ENCODE measurements at places on chromosomes 11 and 22.

- DNase-seq, result no peak
These were observed 77.2 kb downstream of the MORC2 start for GRCh38 chr22:30891443-30891755.

GRCh38 chr11:69467196-69467595, 14.3 kb upstream of the LINC01488 start:
- DNase-seq, result no peak

GRCh38 chr11:36452961-36453360, 57.1 kb downstream of the TRAF6 start:
- no peak for DNase-seq

GRCh38 chr22:38740754-38741153, 15.0 kb downstream of the SUN2 start:
- DNase-seq, result no peak

DNA sequence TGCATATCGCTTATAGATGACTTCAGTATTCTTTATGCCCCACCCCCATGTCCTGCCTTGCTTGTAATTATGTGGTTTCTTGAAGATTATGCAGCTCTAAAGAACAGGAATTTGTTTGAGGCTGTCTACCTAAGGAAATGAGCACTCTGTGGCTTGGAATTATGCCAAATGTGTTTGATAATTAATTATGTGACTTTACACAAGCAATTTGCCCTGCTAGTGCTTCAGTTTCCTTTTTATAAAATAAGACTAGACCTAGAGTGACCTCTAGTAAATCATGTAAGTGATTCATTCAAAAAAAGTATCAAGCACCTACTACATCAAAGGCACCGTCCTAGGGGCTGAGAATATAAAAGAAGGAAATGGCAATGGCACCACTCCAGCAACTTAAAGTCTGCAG, 491.5 kb upstream of the KIRREL3 start:
- DNase-seq, result no peak

DNA sequence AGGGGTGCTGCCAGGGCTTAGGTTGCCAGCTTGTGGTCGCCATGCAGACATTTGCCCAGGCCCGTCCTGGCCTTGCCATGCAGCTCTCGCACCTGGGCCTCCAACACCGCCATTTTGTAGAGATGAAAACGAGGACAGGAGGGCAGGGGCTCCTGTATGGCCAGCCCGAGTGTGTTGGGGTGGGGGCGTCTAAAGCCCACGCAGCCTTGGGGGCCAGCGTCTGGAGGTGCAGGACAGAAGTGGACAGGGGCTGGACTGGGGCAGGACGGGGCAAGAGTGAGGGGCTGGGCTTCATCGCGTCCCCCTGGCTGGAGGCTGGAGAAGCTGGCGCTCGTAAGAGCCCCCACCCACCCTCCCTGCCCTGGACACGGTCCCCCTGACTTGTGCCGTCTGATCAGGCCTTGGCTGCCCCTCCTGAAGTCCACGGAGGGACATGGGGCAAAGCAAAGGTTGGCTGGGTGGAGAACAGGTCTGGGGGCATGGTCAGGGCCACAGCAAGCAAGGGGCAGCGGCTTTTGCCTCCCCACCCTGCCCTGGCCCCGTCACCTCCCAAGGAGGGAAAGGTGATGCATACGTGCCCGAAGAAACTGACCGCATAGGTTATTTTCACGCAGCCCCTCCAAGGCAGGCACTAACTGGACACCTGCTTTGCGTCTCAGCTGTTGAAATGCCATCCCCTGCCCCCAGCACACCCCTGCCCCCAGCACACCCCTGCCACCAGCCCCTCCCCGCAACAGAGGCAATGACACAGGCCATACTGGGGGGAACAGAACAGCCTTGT, 815 bp downstream of the TNNT3 start:
- no peak for DNase-seq

DNA sequence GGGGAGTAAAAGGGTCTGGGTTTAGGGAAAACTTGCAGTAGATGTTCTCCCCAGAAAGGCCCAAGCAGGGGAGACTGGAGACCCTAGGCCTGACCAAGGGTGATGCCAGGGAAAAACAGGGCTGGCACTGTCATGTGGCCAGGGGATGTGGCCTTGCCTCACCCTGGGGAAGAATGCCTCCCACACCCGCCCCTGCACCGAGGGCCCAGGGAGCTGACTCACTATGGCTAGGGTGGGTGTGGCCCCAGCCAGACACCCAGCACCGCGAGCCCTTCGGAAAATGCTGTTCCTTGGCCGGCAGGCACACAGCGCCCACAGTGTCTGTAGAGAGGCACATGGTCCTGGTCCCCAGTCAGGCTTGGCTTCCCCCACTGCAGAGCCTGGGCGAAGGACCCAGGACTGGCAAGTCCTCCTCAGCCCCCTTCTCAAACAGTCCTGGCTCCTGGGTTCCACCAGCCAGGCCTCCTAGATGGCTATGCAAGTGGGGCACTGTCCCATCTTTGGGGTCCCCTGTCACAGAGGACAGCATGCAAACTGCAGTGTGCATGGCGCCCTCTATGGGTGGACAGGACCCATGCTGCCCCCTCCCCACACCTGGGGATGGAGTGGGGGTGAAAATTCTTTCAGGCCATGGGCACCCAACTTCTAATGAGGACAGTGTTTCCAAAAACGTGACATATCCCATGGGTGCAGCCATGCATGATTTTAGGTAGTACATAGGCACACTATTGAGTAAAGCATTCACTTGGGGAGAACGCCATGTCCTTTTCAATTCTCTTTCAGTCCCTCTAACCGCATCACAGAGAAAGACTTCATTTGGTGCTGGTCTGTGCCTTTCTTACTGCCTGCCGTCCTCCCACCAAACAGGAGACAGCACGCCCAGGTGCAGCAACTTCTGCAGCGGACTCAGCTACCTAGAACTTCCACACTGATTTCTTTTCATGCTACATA, 15.2 kb downstream of the TMPRSS5 start:
- no peak for DNase-seq

DNA sequence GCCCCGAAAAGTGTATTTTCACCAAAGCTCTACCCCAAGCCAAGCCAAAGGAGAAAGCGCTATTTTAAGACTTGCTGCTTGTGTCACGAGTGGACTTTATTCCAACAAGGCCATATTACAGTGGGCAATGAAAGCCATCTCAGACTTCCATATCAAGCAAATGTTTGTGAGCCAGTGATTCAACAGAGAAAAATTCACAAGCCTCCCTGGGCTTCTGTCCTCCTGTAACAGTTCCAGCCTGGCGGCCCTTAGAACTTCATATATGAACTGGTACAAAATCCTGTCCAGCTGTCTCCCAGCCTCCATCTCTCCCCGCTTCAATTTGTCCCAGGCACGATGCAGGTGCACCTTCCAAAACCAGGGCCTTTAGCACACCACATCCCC, 11.2 kb downstream of the LARGE1 start:
- DNase-seq, result no peak

- DNase-seq, result no peak
These were observed 150.2 kb downstream of the TYR start for GRCh38 chr11:89327885-89328284.

DNA sequence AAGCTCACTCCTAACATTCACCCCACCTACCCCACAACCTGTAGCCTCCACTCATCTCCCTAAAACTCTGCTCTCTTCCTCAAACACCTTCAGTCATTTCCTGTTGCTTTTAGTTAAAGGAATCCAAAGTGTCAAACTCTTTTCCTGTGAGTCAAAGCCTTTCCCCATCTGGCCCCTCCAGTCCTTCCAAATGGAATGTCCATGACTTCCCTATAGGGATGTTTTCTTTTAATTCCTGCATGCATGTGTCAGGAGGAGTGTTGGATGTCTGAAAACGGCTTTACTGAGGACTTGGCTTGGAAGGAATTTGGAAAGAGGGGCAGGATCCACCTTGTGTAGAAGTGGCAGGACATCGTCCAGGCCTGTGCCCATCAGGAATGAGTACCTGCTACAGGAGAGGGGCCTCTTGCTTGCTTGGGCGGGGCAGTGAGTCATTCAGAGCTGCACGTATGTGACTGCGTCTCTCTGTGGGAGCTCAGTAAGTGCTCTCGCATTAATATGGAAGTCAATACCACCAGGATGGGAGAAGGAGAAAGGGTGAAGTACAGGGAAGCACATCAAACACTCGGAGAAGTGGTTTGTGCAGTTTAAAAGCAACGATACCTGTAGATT, 491.9 kb downstream of the OPCML start:
- DNase-seq, result no peak

- no peak for DNase-seq
These were observed 89.3 kb downstream of the PRR5L start for GRCh38 chr11:36385121-36385970.

- DNase-seq, result no peak
These were observed 19.1 kb downstream of the OR51E1 start for GRCh38 chr11:4662876-4663275.

- no peak for DNase-seq
These were observed 24.0 kb downstream of the KCTD21 start for GRCh38 chr11:78164471-78164870.

DNA sequence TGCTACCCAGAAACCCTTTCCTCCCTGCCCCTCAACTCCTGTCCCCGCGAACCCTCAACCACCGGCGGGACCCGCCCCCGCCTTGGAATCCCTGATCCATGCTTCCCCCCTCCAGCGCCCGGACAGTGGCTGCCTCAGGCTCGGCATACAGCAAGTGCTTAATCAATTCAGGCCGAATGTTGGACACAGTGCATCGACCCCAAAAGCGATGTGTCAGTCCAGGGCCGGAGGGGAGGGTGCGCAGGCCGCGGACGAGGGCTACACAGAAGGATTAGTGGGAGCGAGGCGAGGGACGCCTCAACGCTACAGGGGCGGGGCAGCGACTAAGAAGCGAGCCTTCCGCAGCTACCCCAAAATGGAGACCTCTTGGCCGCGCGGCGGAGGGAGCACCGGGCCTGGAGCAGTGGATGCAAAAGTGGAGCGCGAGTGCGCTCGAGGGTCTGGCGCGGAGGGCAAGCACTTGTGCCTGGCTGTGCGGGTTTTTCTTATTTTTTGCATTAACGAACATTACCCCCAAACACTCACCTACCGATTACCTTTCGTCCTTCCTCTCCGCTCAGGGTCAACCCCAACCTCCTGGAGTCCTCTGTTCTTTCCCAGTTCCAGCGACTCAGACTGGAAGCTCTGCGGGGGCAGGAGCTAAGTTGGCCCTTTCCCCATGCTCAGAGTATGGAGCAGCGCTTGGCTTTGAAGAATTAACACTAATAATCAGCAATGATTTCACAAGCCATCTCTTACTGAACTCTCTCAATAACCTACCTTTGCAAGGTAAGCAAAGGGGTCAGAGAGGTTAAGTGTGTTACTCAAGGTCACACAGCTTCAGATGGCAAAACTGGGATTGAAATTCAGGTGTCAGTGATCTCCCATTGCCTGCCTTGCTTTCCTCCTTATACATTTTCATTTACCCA, 30.0 kb upstream of the WNT11 start:
- DNase-seq, result no peak

DNA sequence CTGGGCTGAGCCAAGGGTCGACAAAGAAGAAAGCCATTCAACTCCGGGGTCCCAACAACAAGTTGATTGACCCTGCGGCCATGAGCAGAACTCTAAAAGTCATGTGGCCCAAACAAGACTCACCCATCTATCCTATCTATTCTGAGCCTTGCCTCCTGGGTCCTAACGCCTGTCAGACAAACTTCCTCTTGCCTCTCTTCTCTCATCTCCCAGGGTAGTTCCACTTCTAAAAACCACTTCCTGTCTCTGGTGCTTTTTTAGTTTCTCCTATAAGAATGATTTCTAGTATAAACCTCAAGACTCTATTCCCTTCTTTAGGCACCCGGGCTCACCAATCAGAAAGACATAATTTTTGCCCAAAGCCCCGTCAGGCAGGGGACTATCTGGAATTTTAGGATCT, 530.2 kb downstream of the DLG2 start:
- DNase-seq, result no peak

DNA sequence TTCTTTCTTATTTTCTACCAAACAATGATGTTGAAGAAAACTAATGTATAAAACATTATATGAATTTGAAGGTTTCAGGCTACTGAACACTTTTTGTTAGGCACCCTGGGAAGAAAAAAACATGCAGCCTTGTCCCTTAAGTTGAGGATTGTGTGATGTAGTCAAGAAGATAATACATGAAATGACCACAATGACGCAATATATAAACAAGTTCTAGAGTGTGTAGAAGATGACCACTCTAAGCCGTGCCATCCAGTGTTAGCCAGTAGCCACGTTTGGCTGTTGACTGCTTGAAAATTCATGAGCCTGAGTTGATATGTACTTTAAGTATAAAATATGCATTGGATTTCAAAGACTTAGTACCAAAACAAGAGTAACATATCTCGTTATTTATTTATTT, 16.2 kb downstream of the SWAP70 start:
- no peak for DNase-seq

GRCh38 chr22:40939202-40939601, 12.0 kb upstream of the RBX1 start:
- DNase-seq, result no peak

GRCh38 chr22:50167689-50168489, 2.6 kb upstream of the PANX2 start:
- DNase-seq, result no peak

DNA sequence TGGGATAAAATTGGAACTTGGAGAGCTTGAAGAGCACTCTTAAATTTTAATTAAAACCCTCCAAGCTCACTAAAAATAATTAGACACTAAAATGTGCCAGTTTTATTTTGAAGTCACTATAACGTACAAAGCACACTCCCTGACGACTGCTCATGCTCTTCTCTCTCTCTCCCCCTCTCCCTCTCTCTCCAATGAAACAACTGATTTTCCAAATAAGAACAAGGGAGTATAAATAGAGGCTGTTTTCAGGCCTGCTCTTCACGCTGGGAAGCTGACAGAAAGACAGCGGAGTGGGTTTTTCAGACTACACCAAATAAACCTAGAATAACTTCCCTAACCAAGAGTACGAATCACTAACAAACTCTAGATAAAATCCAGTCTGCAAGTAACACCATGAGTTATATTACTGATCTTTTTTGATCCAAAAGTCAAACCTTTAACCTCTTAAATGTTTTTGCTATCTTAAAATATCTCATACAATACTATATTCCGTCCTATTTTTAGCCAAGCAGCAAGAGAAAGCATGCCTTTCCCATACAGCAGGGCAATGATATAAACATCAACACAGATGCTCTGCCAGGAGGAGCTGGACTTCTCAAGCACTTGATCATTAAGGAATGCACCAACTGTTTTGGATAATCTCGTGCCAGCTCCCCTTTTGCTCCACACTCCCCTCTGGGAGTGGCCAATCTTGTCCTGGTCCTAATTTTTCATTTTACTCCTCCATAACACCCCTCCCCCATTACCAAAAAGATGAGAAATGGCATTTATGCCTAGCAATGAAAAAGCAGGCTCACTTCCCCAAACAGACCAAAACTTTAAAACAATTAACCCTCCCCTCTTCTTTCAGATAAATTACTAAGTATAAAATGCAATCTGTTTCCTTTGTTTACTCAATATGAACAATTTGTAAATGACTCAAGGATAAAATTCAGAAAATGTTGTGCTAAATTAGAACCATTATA, 116.9 kb downstream of the SOX6 start:
- DNase-seq, result no peak

DNA sequence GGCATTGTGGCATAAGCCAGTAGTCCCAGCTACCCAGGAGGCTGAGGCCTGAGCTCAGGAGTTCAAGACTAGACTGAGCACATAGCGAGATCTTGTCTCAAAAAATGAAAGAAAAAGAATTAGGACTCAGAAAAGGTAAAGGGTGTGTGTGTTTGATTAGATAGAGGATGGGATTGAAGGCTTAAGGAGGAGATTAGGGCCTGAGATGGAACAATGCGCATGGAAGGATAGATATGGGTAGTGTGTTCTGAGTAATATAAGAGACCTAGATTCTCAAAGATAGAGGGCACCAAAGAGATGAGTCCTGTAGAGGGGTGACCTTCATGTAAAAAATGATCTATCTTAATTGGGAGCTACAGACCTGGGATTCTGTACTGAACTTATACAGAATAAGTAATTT, 17.3 kb upstream of the RAB30 start:
- no peak for DNase-seq
